ENCODE measurements at places on chromosomes 11 and 22.

DNA sequence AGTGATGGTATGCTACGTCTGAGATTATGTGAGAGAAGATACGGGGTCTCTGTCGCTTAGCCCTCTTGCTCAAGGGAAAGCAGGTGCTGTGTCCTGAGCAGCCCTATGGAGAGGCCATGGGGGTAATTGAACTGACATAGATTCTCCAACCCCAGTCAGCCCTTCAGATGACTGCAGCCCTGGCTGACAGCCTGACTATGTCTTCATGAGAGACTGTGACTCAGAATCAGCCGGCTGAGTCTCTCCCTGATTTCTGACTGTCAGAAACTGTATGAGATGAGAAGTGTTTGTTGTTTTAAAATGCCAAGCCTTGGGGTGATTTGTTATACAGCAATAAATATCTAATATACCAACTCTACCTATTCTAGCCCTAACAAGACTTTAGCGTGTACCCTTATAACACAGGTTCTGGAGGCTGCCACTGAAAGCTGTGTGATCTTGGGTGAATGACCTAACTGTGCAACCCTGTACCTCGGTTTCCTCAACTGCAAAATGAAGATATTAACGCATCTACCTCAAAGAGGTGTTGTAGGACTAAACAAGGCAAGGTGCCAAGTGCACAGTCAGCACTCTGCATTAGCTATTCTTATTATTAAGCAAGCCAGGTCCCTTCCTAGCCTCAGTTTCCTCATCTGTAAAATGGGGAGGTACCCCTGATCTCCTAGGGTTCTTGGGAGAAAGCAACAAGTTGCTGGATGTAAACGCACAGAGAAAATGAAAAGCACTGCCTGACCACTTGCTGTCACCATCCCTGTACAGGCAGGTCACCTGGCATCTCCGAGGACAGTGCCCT, 24.9 kb downstream of the SLC43A1 start:
- DNase-seq: no peak

- no peak for DNase-seq
Observed at GRCh38 chr22:38850941-38851849, 7.4 kb upstream of the NPTXR start.

DNA sequence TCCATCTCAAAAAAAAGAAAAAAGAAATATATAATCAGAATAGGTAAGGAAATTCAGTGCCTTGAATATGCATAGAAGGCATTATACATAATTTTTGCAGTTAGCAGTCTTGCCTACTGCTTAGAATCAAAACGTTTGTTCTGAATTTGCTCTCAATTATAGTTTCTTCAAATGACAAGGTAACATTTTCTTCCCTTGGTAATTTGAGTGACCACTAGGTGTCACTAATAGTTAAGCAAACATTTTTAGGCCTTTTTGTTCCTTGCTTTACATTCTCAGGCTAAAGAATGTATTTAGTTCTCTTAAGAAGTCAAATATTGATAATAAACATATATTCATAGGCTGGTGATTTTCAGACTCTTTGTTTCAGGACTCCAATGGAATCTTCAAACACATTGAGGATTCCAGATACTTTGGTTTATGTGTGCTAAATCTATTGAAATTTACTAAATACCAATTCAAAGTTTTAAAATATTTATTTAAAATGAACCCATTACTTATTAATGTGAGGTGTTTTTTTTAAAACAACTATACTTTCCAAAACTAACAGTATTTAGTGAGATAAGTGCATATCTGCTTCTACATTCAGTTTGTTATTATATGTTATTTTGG, 55.0 kb upstream of the DEPDC7 start:
- no peak for DNase-seq

GRCh38 chr11:66685276-66686099, 7.8 kb upstream of the RBM4B start:
- DNase-seq: no peak

DNA sequence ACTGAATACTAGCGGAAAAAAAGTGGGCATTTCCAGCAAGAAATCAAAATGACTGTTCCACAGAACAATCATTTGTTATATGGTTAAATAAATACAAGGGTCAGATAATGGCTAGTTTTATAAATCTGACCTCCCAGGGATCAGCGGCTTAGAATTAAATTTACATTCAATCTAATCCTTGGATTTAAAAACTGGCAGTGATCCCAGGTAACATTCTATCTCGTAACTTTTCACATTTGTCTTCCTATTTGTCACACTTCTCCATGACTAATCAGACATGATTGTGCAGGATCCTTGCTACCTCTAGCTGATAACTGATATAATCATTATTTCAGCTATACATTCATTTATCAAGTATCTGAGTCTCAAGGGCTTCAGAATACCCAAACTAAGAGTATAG, 2.9 kb upstream of the MMP3 start:
- DNase-seq: no peak

GRCh38 chr11:132336781-132337535, 966.5 kb downstream of the NTM start:
- no peak for DNase-seq

DNA sequence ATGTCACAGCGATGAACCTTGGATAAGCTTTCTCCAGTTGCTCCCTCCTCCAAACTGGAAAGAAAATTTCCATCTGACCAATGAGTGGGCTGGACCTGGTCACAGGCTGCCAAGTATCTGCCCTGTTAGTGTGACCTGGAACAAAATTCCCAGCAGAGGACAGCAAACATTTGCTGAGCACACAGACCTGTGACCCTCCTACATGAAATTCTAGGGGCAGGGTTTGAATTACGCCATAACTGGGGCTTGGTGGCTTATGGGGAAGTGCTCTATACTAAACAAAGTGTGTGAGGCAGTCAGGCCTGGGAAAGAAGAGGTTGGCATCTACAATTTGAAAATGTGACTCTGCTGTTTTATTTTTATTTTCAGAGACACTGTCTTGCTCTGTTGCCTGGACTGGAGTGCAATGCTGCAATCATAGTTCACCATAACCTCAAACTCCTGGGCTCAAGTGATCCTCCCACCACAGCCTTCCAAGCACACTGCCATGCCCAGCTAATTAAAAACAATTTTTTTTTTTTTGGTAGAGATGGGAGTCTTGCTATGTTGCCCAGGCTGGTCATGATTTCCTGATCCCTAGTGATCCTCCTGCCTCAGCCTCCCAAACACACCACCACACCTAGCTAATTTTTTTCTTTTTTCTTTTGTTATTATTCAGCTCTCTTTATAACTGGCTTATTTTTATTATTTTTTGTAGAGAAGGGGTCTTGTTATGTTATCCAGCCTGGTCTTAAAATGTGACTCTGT, 13.6 kb upstream of the XBP1 start:
- DNase-seq: no peak

- no peak for DNase-seq
Observed at GRCh38 chr11:70536051-70536877, 137.9 kb downstream of the CTTN start.

DNA sequence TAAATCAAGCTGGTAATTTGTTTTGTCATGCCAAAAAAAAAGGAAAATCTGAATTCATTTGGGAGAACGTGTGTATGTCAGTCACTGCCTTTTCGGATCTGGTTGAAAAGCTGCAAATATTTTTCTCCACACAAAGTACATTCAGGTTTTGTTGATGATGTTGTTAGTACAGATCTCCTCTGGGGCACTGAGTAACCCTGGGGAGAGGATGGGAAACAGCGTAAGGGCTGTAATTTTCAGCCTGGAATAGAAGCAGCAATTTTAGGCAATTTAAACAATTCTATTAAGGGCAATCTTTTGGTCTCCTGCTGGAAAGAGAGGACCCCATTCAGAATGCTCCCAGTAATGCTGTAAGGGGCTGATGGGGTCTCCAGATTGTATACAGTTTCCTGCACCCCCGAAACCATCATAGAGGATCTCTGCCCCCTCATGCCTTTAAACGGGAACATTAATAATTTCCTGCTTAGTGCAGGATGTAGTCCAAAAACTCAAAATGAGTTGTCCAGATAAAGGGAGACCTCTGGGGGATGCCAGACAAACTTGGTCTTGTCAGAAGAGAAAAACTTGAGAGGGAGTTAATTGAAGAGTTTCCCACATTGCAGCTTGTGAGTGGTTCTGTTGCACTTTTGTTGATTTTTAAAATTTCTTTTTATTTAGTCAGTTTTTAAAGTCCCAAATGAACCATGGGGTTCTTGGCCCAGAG, 132.3 kb downstream of the COMMD9 start:
- no peak for DNase-seq

DNA sequence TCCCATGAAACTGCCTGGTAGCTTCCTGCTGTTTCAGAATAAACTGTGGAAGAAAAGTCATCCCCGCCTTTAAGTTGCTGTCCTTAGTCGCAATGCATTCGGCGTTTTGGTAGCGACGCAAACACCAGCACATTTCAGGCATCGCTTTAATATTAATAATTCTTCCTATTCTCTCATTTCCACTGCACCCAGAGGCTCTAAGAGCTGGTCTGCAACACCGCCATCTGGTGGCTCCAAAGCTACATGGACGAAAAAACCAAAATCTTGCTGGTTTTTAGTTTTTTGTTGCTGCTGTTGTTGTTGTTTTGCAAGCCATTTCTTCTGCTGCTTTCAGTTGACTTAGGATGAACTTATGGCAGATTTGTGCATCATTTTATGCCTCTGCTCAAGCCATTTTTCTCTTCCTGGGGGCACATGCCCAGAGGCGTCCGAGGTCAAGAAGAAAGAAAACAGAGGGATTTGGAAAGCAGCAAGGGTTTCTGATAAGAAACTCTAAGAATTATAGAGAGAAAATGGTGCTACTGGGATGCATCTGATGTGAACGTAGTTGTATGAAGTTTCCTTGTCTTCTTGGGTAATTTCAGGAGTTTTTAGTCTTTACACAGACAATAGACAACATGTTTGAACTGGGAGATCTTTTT, 345.4 kb upstream of the KIRREL3 start:
- DNase-seq: no peak

DNA sequence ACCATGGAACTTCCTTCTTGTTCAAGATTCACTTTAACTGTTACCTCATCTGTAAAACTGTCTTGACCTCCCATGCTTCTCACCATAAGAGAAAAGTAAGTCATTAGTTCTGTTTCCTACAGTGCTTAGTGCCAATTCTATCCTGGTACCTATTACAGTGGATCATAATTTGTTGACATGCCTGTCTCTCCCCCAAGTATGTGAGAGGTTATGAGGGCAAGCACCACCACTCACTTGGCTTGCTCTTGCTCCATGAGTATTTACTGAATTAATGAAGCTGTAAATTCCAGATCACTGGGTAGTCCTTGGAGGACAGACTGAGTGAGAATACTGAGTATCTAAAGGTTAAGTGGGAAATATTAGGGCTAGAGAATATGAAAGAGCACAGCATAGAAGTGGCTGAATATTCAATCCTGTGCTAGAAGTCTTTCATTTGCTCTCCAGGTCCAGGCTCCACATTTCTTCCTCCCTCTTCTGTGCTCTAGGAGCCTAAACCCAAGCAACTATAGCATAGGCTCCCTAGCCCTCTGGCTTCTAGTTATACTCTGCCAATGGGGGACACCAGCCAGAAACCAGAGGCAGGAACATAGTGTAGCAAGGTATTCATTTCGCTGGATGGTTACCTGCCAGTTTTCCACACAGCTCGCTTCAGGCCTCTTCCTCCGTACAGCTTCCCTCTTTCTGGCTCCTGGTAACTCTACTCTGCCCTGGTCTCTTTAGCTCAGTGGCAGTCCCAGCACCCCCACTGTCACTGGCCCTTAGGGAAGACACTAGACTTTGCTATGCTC, 118.2 kb upstream of the SLC5A12 start:
- no peak for DNase-seq

- no peak for DNase-seq
Observed at GRCh38 chr11:64369440-64370421, 10.8 kb downstream of the RPS6KA4 start.

DNA sequence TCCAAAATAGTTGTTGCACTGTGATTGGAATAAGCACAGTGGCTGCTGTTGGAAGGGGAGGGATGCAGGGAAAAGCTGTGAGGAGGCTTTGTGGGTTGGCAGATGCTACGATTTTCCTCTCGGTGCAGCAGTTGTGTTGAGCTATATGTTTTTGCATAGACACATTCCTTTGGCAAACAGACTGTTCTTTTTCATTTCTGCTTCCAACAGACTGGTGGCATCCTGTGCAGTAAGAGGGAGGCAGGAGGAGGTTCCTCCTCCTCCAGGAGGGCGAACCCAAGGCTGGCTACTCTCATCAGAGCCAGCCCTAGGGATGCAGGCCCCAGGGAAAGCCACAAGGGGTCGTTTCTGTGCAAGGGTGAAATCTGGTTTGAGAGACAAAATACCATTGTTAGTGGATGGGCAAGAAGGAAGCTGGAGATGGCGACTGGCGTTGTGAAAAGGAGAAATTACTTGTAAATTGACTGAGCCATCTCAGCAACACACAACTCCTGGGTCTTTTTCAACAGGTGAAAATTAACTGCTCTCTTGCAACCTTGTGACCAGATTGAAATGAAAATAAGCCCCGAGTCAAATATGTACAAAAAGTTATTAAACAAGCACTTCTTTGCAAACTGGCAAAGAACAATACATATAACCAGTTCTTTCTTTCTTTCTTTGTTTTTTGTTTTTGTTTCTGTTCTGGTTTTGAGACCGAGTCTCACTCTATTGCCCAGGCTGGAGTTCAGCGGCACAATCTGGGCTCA, 26.5 kb upstream of the UBASH3B start:
- DNase-seq: peak; percentile 60

DNA sequence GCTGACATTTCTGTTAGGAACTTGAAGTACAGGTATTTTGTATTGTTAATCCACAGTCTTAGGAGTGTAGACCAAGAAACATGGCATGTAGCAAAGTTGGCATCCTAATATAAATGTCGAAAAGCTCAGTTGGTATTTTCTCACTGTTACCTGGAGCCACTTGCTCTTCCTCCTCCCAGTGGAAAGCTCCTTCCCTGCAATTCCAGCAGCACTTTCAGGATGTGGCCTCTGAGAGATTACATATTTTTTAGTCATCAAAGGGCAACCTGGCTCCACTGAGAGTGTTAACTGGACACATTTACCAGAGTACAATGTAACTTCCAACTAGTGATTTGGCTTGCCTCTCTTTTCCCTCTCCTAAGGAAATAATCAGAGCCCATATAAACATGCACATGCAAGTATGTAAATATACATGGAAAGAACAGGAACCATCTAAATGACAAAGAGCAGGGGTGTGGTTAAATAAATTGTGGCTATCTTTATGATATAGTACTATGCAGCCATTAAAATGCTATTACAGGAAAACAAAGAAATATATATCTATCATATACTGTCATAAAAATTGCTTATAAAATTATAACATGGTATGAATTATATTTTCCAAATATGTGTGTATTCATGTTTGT, 14.3 kb upstream of the EED start:
- no peak for DNase-seq

DNA sequence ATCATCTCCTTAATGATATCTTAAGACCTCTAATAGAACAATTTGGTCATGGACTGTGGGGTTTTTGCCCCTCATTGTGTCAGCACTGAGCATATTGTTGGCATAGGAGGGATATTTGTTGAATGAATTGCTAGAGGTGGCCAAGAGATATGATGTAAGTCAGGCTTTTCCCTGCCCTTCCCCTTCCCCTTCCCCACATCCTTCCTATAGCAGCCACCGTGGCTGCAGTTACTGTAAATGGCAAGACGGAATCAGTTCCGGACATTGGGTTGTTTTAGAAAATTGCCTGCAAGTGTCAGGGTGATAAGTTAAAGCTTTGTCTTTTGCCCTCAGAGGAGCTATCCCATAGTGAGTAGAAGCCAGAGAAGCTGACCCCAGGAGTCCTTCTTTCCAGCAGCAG, 23.0 kb downstream of the LIMK2 start:
- DNase-seq: no peak

Measured in stimulated activated CD8-positive, alpha-beta memory T cell treated with anti-CD3 and anti-CD28 coated beads, Interleukin-4, amount 100 ng/mL, for 4 hours (primary cell).